ENCODE measurements at places on chromosomes 11 and 22. TPM values are rescaled to one million over a fixed set of nuclear protein-coding genes. Genes with fewer than 3 reads are reported as not detected.

DNA sequence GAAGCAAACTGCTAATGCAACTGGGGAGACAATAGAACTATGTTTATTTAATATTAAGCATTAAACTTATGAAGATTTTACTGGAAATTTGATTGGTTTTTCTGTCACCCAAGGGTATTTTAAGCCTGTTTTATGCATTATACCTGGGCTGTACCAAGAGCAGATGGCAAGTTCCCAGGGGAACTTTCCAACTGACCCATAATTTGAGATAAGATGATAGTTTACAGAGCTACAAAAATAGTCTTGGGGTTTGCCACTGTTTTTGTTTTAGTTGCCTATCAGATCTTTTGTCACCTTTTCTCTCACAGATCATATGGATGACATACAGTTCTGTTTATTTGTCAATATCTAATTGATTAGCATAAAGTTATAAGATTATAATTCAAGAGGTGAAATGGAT is 43.9 kb downstream of the PDE3B start:
- H3K27me3 ChIP-seq: no peaks in the 10 kb centered on the region
- no peaks in the 10 kb centered on the region for H3K36me3 ChIP-seq
- no peaks in the 10 kb centered on the region for H3K4me1 ChIP-seq
- no peak overlapping the region for H3K27ac ChIP-seq

DNA sequence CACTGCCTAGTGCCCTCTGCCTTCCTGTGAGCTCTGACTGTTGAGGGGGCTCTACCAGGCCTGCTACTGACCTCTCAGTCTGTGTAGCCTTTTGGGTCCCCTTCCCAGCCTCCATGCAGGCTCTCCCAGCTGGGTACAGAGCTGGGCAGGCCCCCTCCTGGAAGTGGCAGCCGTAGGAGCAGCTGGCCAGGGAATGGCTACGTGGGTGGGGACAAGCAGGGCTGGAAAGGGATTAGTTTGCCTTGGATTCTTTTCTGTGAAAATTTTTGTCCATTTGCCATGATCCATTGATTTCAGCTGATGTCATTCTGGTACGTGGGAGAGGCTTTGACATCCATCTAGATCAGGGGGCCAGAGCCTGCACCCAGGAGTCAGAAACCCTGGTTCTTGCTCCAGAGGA is 23.9 kb upstream of the NECTIN1 start:
- H3K36me3 ChIP-seq: no peaks in the 10 kb centered on the region
- H3K4me3 ChIP-seq: no peak overlapping the region
- no peaks in the 10 kb centered on the region for H3K27me3 ChIP-seq
- H3K4me1 ChIP-seq: no peaks in the 10 kb centered on the region

DNA sequence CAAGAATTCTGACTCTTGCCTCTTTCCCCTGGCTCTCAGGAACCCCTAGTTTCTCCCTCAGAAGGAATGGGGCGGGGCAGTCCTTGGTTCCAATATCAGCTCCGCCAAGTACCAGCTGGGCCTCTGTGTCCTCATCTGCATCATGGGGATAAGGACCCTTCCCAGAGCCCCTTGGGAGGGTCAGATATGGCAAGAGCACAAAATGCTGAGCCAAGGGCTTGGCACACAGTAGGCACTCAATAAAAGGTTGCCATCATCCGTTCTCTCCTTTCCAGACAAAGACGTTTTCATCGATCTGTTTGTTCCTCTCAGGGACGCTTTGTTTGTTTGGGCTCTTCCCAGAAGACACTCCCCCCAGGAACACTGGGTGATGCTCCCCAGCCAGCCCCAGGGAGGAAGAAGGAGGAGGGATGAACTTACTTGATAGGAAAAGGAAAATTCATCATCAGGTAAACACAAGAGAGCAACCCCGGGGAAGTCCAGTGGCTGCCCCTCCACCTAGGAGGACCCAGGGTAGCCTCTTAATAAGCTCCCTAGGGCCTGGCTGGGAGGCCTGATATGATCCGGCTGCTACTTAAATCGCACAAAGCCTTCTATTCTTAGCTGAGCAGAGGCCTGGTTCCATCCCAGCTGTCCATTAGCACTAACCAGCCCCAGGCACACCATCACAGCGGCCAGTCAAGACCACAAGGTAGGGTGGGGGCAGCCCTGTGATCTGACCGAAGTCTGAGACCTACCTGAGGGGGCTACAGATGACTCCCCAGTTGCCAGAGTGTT is 19.6 kb downstream of the GDPD5 start:
- H3K4me1 ChIP-seq: no peaks in the 10 kb centered on the region
- H3K27me3 ChIP-seq: no peaks in the 10 kb centered on the region
- H3K27ac ChIP-seq: no peak overlapping the region
- H3K4me3 ChIP-seq: no peak overlapping the region

The RGL4 gene
- total RNA-seq: not detected

The KIF18A gene
- total RNA-seq: 1.0 TPM

The USH1C gene
- total RNA-seq: 0.14 TPM

All from adrenal gland (tissue), 19 donors.